ENCODE measurements at places on chromosomes 5 and 9.

GRCh38 chr9:114061830-114062474 is 16.1 kb downstream of the AMBP start:
- no peak for DNase-seq

GRCh38 chr5:59830536-59831200 is 62.9 kb downstream of the PDE4D start:
- no peak for DNase-seq

DNA sequence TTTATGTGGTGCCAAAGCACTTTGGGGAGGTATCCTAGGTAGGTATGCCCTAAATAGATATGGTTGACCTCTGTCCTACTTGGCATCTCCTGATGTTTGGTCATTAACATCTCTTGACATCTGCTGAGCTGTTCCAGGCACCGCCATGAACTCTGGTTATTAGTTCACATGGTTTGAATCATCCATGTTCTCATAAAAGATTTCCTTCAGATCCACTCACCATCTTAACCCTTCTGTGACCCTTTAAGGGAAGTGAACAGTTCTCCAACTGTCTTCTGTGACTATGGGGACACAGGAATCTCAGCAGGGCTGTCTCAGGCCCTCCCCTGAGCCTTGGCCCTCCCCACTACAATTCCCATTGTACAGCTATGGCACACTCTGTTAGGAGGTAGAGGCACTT is 167.7 kb downstream of the CDH6 start:
- no peak for DNase-seq

GRCh38 chr9:81609782-81610739 is 79.3 kb downstream of the TLE1 start:
- DNase-seq = no peak

DNA sequence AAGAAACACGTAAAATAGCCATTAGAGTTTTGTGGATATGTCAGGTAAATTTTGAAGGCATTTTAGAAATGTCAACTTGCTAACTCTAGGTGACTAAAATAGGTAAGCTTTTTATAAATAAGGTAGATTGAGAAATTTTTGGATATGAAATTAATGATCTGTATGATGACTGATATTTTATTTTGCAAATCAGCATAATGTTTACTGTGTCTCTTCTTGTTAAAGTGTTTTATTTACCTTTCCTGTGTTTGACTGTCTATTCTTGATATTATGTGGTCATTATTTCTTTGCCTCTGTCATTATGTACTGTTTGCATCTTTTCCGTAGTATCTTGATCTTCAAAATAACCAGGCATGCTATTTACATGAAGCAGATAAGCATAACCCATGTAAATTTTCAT is 58.4 kb downstream of the ZCCHC7 start:
- no peak for DNase-seq

DNA sequence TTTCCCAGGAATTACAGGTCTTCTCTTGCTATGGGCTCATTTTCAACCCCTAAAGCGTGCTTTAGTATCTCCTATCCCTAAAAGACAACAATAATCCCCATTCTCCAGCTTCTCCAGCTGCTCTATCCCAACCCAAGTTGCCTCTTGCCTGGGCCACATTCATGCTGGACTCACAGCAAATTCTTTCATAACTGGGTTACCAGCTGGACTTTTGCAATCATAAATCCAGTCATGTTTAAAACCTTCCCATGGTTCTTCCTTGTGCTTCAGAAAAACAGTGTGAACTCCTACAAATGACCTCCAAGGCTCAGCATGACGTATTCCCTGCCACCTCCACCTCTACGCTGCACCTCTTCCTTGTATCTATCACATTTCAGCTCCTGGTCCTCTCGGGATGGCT is 346.9 kb downstream of the GADD45G start:
- DNase-seq = no peak

DNA sequence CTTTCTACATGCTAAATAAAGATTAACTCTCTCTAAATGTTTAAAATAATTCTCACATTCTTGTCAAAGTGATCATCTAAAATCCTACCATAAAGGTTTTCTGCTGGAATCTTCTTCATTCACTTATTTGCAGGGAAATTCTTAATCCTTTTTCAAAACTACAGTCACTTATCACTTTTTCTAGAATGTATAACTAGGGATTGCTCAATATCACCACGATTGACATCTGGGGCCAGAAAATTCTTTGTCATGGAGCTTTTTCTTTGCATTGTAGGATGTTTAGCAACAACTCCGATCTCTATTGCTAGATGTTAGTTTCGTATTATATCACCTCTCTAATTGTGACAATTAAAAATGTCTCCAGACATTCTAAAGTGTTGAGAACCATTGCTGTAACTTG is 344.9 kb upstream of the PIK3R1 start:
- DNase-seq = no peak

- no peak for DNase-seq
These were observed 142.6 kb downstream of the TARS1 start for GRCh38 chr5:33583332-33583731.

GRCh38 chr5:179774442-179774841 is 19.3 kb upstream of the LTC4S start:
- DNase-seq = no peak

DNA sequence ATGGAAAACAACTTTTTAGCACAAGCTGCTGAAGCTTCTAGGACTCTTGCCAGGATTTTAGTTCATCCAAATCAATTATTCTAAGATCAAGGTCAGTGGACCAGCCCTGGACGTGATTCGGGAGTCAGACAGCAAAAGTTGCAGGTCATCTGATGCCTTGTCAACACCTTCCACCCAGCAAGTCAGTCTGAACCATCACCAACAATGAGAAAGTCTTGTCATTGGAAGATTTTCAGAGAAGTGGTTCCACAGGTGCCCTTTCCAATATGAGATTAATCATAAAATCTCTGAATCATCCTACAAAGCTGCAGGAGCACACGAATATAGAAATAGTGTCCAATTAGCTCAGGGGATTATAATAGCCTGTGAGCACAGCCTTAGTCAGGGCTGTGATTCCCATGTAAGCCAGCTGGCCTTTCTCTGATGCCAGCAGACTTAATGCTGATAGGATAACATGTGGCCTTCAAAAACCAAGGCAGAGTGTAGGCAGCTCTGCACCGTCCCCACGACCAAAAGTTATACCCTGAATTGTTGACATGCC is 445.0 kb upstream of the TRPC7 start:
- DNase-seq = peak; percentile 44

All from heart right ventricle (tissue), 16 donors.